ENCODE measurements at places on chromosomes 11 and 22.

- no peak for DNase-seq
Observed at GRCh38 chr22:27670701-27671412, 130.7 kb downstream of the MN1 start.

DNA sequence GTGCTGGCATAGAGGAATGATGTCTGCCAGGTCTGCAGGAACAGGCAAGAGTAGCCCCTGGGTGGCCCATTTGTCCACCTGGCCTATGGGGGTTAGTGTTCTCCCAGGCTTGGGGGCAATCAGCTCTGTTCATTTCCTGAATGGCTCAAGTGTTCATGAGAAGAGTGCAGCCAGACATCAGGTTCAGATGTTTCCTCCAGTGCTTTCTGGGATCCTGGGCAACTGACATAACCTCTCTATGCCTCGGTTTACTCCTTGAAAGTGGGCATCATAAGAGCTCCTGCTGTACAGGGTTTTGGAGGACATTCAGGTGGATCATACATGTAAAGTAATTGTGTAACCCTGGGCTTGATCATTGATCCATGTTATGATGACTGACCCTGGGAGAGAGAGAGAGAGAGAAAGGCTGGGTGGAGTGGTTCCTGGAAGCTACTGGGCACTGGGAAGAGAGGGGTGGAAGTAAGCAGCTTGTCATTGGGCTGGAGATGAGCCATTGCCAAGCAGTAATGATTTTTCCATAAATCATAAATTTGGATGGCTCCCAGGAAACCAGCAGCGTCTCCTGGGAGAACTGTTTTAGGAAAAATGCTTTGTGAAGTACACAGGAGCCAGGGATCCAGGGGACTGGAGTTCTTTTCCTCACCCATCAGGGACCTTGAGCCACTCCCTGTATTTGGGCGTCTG is 30.2 kb upstream of the ACCSL start:
- DNase-seq = no peak

GRCh38 chr22:24400034-24400725 is 27.2 kb upstream of the ADORA2A start:
- no peak for DNase-seq

- DNase-seq = no peak
Observed at GRCh38 chr11:84390441-84391078, 1104.4 kb upstream of the CCDC90B start.

GRCh38 chr11:3218483-3219280 is at the start of gene MRGPRG:
Gene MRGPRG (minus strand): TSS chr11:3218813. CDS start chr11:3218813, 0 bp downstream.
- no peak for DNase-seq

Data from activated CD4-positive, alpha-beta T cell treated with anti-CD3 and anti-CD28 coated beads for 1 hour (primary cell).